ENCODE measurements at places on chromosomes 3 and 15.

DNA sequence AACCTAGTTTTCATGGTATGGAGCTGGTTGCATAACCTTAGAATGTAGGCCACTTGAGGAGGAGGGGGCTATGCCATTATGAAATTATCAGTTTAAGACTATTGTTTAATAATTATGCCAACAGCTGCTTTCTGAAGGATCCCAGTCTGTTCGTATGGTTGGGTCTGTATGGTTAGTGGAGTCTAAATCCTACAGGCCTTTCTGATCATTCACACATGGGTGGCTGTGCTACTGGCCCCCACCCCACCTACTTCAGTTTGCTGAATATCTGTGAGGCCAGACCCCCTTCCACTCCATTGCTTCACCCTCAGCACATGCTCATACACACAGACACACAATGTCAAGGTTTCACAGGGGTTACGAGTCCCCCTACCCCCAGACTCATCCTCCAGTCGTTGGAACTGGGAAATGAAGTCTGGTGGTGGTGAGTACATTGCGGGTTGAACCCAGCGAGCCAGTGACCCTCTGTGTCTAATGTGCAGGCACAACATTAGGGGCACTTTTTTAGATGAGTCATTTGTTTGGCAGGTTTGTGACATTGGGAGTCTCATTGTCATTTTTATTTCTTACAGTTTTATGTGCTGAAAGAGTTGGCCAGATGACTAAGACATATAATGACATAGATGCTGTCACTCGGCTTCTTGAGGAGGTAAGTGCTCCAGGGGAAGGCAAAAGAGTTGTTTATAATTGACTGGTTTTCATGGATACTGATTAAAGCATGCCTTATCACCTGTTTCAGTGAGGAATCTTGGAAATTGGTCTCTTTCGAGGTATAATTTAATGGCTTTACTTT, 85.3 kb downstream of the TRAK1 start:
- DNase-seq, result no peak

- DNase-seq, result no peak
Observed at GRCh38 chr3:103077910-103078309, 643.1 kb downstream of the ZPLD1 start.

- no peak for DNase-seq
Observed at GRCh38 chr15:33844186-33844585, 124.1 kb upstream of the CHRM5 start.

GRCh38 chr15:39495871-39496840, 84.7 kb upstream of the THBS1 start:
- no peak for DNase-seq

DNA sequence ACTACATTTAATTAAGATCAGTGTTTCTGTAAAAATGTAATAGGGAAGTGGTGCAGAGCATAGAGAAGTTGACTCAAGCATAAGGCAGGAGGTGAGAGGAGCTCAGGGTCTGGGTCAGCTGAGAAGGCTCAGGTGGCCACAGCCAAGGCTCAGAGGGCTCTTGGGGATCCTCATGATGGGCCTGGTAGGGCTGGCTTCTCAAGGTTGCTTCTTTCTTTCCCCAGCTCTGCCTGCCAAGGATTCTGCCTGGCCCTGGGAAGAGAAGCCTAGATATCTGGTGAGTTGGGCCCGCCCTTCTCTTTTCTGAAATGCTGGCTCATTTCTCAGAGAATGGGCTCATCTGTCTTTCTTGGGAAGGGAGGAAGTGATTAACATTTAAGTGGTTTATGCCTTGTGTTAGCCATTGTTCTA, 6.5 kb downstream of the ZNF589 start:
- DNase-seq, result no peak

DNA sequence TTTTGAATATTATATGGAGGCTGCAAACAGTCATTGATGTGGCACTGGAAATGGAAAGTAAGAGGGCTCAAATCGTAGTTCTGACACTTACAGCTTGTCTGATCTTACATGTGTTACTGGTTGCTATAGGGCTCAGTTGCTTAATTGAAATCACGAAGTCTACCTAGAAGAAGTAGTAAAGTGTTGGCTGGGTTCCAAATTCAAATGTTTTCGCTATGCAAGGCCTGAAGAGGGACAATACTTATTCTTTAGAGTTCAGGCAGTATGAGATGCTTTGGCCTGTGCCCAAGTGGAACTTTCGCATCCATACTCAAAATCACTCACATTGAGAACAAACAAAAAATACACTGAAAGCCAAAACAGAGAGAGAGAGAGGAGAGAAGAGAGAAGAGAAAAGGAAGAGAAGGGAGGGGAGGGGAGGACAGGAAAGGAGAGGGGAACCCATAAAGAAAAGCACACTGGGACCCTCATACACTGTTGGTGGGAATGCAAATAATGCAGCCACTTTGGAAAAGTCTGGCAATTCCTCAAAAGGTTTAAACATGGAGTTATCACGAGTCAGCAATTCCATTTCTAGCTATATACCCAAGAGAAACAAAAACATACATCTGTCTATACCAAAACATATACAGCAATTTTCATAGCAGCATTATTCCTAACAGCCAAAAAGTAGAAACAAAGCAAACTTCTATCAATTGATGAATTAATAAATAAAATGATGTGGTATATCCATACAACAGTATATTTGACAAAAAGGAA, 2.9 kb upstream of the FXR1 start:
- DNase-seq, result no peak

All from GM10248 (cell line).